ENCODE measurements at places on chromosomes 13 and 19.

DNA sequence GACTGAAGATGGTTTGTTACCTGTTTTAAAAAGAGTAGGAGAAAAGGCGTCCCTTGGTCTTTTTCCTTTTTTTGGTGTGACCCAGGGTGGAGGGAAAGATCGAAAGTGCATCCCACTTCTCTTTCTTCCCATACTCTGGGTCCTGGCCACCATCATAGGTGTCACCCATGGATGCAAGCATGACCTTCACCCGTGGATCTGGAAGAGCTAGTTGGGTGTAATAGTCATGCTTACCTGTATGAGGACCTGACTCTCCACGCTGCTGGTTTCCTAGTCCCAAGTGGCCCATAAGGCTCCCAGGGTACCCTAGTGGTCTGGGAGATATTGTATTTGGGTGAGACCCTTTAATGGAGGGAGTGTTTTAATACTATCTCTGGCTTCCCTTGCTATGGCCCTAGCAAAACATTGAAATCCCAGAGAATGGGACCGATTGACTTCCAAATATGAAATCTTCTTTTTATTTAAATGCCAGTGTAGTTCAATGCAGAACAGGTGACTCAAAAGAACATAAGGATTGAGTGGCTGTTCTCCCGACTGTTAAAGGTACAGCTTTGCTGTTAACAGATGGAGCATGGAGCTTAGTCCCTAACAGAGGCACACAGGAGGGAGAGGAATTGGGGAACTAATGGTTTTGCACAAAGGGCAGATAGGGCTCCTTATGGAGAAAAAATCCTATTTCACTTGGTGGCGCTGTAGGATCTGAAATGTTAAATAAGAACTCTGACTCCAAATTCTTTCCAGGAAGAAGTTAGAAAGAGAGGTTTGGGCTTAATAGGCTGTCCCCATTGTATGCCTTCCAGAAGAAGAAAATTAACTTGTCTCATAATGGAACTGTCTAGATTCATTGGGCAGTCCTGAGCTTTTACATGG is 7.0 kb upstream of the ZNF550 start:
- no peak for DNase-seq

DNA sequence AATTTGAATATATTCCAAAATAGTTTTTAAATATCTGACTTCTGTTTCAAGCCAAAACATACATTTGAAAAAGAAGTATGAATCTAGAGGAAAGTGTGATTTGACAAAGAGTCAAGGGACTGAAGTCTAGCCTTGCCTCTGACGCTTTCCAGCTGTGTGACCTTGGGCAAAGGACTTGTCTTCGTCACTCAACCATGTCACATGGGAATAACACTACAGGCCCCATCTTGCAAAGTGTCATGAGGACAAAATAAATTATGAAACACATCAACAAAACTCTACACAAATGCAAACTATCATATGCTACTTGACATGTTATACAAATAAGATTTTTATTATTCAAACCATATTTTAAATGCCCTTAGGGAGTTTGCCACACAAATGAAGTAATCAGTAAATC is 73.0 kb downstream of the CYSLTR2 start:
- no peak for DNase-seq

GRCh38 chr13:111383591-111384440 is 63.4 kb downstream of the TEX29 start:
- no peak for DNase-seq

DNA sequence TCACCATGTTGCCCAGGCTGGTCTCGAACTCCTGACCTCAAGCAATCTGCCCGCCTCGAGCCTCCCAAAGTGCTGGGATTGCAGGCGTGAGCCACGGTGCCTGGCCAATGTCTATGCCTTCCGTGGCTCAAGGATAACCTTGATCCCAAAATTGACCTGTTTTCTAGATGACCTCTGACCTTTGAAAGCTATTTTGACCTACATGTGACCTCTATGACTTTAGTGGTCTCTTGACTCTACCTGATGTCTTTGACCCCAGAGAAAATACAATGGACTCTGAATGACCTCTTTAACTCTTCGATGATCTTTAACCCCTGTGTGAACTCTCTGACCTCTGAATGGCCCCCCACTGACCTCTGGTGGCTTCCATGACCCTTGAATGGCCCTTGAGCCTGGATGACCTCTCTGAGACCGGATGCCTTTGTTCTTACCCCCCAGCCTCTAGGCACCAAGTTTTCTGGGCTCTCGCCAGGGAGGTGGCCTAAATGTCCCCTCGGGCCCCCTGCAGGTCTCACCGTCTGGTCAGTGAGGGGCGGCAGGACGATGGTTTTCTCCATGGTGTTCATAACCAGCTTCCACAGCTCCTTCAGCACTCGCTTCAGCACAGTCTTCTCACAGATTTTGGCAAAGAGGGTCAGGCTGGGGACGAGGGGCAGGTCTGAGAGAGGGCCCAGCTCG is 63.7 kb downstream of the UNC13A start:
- DNase-seq: no peak

- DNase-seq: no peak
These were observed 123.9 kb upstream of the VSTM2B start for GRCh38 chr19:29401712-29402421.

DNA sequence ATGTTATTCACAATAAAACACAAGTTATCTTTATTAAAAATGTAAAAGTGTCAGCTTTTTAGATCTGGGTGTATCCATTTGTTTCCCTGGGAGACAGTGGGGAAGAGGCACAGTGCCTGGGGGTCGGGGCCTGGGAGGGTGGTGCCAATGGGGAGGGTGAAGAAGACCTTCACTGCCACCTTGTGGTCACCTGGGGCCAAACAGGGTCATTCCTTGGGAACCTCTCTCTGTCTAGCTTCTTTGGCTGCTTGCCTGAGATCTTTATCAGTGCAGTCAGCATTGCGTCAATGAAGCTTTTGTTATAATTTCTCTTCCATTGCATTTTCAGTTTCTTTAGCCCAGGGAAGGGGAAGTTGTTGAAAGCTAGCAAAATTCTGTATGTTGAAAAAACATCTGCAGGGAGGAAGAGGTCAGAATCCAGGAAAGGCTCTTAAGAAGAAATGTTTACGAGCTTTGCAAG is 39.1 kb downstream of the PCDH8 start:
- peak; percentile 79 for DNase-seq

DNA sequence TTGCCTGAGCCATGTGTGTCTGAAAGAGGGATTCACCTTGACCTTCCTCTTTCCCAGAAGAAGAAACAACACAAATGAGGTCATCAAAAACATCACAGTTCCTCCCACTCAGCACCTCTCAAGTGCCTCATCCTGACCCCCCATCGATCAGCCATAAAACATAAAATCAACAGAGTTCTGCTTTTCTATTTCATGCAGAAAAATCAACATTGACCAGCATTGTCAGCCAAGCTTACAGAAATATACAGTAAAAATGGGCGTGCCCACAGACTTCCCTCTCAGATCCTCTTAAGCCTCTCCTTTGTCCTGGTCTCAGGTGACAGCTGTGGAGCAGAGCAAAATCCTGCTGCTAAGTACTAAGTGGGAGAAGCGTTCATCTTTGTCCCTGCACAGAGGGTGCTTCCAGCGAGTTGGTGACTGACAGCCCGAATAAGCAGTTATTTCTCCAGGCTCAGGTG is 213.3 kb downstream of the OLFM4 start:
- DNase-seq: no peak

- DNase-seq: no peak
These were observed 1416.6 kb upstream of the MIR17HG start for GRCh38 chr13:89930861-89931260.

GRCh38 chr13:27923794-27924528 is 4.2 kb downstream of the PDX1 start:
- DNase-seq: no peak

- no peak for DNase-seq
These were observed 5.4 kb upstream of the RBM42 start for GRCh38 chr19:35623327-35624010.

GRCh38 chr13:78022164-78022877 is 103.7 kb upstream of the EDNRB start:
- DNase-seq: peak; percentile 18

Measured in RWPE1 (cell line).